ENCODE measurements at places on chromosomes 2 and 18.

DNA sequence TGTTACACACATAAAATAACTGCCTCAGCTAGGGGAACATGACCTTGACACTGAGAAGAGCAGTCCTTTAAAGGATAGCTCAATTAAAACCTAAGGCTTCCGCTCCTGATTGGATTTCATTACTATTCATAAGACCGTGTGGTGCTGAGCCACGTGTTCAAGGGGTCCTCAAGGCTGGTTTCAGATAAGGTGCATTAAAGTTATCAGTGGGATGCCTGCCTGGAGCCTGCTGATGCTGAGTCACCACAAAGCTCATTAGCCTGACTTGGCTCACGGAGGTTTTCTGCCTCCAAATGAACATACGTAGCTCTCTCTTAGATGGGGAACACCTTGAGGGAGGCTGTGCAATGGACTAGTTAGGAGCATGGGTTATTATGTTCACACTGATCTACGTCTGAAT, 518.9 kb downstream of the TDRD15 start:
- no peak for DNase-seq

- peak; percentile 59 for DNase-seq
Measured at GRCh38 chr2:39508198-39508597, 71.1 kb upstream of the MAP4K3 start.

DNA sequence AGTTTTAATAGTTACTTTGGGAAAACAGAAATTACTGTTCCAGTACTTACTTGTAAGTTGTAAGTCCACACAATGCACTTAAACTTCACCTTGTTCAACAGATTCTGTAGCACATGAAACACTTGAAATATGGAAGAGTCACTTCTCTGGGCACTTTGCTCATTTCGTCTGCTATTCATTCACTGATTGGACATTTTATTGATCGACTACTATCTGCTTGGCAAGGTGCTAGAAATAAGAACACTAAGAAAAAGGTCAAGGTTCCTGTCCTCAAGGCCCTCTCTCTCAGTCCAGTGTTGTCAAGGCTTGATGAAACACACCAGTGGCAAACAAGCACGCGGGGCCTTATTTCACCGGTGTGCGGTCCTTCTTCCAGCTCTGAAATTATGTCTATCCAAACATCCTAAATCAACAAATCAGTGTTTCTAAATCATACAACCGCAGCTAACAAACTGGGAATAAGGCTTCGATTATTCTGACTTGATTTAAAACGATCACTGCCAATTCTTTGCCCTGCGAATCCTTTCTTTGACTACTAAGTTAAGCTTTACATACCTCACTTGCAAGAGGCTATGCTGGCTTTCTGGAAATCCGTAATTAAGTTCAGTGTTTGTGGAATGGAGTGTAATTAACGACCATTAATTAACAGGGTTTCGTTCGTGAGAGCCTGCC, 780 bp upstream of the ITGAV start:
- no peak for DNase-seq

DNA sequence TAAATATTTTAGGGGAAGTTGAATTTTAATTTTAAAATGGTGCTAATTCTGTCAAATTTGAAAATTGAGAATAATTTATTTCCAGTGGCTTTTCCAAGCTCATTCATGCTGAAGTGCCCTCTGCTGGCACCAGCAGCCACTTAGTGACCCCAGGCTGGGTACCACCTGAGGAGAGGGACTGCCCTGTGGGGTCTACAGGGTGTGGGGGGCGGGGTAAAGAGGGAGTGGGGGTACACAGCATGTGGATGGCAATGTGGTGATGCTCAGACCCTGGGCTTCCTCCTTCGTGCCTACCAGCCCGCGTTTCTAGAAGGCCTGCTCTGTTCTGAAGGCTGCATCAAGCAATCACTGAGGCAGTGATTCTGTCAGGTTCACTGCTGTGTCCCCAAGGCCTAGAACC, 45.1 kb upstream of the SCLY start:
- DNase-seq: no peak

DNA sequence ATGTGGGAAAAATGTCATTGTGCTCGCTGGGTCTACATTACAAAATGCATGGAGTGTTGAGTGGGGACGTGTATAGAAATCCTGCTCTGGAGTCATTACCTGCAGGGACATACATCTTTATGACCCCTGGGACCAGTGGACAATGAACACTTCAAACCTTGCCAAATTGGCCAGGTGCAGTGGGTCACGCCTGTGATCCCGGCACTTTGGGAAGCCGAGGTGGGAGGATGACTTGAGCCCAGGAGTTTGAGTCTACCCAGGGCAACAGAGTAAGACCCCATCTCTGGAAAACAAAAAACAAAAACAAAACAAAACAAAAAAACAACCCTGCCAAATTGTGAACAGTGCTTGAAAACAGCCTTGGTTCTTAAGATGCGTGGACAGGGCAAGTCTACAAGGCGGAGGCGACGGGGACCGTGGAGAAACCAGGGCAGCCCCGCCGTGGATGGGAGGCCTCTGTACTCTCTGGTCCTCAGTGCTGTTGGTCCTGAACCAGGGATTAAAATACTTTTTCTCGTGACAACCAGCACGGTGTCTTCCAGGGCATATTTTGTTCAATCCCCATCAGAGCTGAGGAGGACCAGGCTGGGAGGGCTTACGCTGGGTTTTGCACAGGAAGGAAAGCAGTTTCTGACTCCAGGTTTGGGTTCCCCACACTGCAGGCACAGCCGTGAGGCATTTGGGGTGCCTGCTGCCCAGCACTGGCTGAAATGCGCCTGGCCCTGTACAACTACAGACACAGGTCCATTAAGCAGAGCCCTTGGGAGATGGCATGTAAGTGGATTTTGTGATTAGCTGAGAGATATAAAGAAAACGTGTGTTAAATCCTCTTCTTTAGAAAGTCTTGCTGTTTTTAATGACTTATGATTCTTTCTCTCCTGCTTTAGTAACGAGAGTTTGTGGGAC, 13.7 kb downstream of the COLEC11 start:
- DNase-seq: no peak

DNA sequence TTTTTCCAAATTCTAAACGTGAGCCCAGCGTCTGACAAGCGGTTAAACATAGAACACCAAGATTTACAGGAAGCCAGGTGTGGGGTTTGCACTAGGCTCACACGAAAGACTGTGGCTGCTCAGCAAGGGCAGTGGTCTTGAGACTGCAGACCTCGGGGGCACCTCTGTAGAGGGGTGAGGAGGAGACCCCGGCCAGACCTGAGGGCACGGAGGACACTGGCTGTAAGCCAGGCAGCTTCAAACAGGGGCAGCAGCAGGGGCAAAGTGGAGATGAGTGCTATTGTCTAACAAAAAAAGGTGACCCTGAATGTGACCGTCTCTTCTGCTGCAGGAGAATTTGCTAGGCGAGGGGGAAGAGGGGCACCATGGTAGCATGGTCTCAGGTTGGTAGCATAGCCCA, 140.3 kb downstream of the CYP26B1 start:
- no peak for DNase-seq

GRCh38 chr2:154439156-154439555, 259.3 kb upstream of the KCNJ3 start:
- DNase-seq: no peak

- no peak for DNase-seq
Measured at GRCh38 chr2:239298116-239298804, 102.6 kb downstream of the HDAC4 start.

Data from Caki2 (cell line).